ENCODE measurements at places on chromosomes 6 and 20. TPM values are rescaled to one million over a fixed set of nuclear protein-coding genes. Genes with fewer than 3 reads are reported as not detected.

Gene ZSCAN12
- total RNA-seq = 6.0 TPM

Gene SMLR1
- total RNA-seq = not detected

Gene HRH3
- not detected for total RNA-seq

Gene DYNLT2
- total RNA-seq = 0.50 TPM

Gene ELOVL2
- 0.85 TPM for total RNA-seq

Gene MRAP2
- total RNA-seq = not detected

Gene ULBP1
- 3.4 TPM for total RNA-seq

Gene MDFI
- 0.72 TPM for total RNA-seq

Gene PRR18
- not detected for total RNA-seq

Gene SLC17A2
- not detected for total RNA-seq

Gene VGLL2
- 0.50 TPM for total RNA-seq

Gene GPLD1
- not detected for total RNA-seq

Gene RIPK1
- total RNA-seq = 10.1 TPM

Gene PRKN
- not detected for total RNA-seq

Gene ARHGAP40
- not detected for total RNA-seq

Gene RBPJL
- not detected for total RNA-seq

Gene PPP1R14C
- not detected for total RNA-seq

Gene SPATS1
- total RNA-seq = not detected

Gene NTSR1
- total RNA-seq = not detected

Measured in H4 (cell line).